ENCODE measurements at places on chromosomes 3 and 15.

GRCh38 chr3:103047640-103048039 lies 612.8 kb downstream of the ZPLD1 start:
- no peak for DNase-seq

- DNase-seq, result no peak
Measured at GRCh38 chr3:196531418-196531817, 16.3 kb upstream of the SMCO1 start.

- no peak for DNase-seq
Measured at GRCh38 chr3:144351773-144352365, 380.2 kb downstream of the DIPK2A start.

GRCh38 chr3:120765830-120766493 lies 23.4 kb downstream of the GTF2E1 start:
- no peak for DNase-seq

DNA sequence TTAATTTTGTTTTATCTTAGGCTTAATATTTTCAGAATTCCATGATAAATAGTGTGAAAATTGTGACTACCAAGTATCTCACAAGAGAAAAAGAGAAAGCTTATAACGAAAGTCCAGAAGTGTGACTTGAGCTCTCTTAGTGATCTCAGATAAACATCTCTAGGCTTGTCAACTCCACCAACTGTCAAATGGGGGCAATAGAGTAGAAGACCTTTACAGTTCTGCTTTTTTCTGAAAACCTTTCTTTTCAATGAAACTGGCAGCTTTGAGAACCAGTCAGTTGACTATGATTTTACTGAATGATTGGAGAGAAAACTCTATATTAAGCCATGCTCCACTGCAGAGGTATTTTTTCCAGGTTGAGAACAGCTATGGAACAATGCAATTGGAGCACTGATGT lies 119.2 kb upstream of the TP63 start:
- no peak for DNase-seq

DNA sequence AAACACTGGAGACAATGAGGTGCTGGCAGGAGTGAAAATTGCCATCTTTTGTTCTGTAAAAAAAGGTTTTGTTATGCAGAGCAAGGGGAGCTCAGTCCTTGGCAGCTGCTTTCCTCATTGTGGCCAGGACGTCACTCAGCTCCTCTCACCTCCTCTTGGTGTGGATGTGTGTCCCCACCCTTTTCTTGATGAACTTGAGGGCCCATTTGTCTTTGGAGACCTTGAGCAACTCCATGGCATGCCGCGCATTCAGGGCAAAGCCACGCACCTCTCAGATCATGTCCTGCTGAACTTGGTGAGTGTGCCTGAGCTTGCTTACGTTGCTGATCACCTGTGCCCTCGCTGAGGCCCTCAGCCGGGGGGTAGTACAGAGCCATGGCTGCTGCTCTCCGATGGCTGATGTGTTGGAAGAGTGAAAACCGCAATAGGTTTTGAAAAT lies 24.5 kb upstream of the BDH1 start:
- DNase-seq, result no peak

- no peak for DNase-seq
Measured at GRCh38 chr3:15066467-15066866, 1.4 kb upstream of the MRPS25 start.

DNA sequence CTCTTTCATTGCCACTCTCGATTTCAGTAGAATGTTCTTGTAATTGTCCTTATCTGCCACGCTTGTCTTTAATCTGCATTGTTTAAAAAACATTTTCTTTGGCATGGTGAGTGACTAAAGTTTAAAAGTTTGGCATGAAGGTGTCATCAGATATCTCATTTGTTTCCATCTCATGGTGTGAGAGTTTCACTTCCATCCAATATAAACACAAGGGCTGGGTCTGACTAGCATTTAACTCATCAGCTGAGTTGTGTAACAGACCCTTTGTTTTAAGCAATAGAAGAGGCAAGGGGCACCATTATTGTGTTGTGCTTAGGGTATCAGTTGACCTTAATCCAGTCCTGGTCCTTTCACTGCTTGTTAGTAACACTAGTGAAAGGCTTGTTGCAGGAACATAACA lies 49.9 kb upstream of the IL12A start:
- no peak for DNase-seq

DNA sequence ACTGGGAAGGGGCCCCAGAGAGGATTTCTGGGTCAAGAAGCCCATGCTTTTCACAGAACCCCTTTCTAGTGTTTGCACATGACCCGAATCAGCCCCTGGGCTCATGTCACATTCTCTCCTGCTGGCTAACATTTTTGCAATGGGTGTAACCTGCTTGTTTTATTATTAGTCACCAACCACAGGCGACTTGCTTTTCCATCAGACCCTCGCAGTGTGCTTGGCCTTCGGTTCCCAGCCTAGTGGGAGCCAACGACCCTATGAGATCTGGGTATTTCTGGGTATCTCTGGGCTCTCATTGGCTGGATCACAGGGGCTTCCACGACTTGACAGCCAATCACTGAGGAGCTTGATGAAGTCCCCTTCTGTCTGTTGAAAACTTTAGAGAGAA lies 11.0 kb upstream of the FBLN2 start:
- DNase-seq, result no peak

GRCh38 chr3:129399895-129400357 lies 28.5 kb downstream of the EFCAB12 start:
- no peak for DNase-seq

DNA sequence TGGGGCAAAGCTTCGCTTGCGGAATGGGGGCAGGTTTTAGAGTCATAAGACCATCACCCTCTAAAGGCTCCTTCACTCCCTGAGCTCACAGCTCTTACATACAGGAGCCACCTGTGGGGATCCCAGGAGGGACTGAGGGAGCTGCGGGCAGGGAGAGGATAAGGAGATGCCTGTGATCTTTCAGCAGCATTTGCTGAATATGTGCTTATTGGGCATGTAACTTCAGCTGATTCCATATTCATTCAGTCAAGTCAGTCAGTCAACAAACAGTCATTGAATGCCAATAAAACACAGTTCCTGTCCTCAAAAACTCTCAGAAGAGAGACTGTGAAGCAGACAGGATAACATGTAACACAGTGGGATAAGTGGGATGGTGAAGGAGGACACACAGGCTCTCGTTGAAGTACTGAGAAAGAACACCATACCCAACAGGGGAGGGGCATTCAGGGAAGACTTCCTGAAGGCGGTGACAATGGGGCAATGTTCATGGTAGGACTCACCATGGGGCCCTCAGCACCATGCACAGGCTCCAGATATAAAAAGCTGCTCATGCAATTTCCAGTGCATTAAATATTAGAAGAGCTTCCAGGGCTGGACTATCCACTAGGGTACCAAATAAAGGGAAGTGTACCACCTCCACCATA lies 240.9 kb downstream of the UACA start:
- no peak for DNase-seq

- no peak for DNase-seq
Measured at GRCh38 chr15:85276508-85276907, 103.9 kb upstream of the AKAP13 start.

- no peak for DNase-seq
Measured at GRCh38 chr3:189311521-189311920, 139.8 kb downstream of the TPRG1 start.

GRCh38 chr15:74831813-74832495 lies 5.5 kb downstream of the CPLX3 start:
- DNase-seq, result no peak

DNA sequence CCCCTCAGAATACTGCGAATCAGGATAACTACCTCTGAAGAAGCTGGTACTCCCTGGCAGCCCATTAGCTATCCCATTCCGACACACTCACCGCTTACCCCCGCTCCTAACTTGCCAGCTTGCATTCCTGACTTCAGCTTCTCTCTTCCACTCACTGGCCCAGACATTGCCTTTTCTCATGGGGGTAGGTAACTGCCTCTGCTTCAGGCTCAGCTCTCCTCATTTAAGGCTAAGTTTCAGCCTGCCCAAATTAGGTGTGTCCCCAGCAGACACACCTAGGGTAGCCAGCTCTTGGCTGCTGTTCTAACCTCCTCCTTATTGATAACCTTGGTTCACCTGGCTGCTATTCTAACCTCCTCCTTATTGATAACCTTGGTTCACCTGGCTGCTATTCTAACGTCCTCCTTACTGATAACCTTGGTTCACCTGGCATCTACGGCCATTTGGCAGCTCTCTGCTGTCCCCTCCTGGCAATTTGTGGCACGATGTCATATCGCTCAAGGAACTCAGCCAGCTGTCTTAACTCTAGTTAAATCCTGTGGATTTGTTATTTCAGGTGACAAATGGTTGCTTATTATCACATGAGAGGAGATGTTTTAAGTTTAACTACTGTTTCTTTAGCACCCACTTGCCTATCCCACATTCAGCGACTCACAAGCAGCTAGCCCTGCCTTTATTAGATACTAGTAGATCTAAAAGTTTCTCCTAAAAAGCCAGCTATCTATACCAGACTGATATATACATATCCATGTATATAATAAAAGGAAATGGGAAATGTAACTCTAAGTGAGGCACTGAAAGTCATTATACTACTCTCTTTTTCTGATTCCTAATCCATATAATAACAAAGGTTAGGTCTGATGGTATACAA lies 106.5 kb upstream of the ACP3 start:
- DNase-seq, result no peak

DNA sequence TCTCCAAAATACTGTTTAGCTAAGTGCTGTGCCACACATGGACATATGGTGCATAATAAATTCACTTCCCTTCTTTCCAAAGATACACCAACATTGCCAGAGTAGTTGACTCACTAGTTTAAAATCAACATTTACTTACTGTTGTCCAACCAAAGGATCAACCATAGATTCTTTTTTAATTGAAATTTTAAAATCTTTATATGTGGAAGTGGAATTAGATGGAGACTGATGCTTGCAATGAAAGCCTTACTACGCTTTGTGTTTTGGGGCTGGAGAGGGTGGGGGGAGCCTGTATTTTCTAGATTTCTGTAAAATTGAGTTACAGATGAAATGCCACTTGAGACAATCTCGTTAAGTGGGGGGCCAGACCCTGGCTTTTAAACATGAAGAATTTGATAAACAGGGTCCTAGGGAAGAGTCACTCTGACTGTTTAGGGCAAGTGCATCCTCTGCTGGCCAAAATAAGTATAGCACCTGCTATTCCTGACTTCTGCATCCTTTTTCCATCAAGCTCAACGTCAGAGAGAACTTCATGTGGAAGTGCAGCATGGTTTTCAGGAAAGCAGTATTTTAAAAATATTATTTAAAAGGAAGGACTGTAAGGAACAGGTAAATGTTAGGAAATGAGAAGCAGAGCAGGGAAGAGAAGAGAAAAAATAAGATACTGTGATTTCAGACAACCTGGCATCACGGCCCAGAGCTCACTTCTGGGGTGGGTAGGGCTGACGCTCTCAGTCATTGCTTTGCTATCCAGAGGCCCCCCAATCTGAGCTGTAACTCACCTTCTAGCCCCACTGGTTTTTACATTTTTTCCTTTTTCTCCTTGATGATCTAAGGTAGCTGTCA lies 76.7 kb downstream of the BOC start:
- peak; percentile 30 for DNase-seq

DNA sequence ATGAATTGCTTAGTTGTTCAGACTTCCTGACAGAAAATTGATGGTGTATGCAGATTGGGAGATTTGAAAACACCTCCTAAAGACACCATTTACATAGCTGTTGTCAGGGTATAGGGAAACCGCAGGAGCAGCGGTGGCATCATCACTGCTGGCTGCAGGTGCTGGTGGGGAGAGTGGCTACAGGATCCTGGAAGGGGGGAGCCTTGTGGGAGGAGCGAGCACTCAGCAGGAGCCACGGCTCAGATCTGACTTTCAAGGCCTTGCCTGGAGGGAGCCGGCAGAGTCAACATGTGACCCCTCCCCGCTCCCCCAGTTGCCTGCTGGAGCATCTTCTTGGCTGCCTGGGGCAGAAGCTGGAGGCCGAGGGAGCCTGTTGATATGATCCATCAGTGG lies 26.1 kb downstream of the EDEM1 start:
- DNase-seq, result no peak

- DNase-seq, result no peak
Measured at GRCh38 chr15:55204464-55204863, 7.7 kb upstream of the RSL24D1 start.

DNA sequence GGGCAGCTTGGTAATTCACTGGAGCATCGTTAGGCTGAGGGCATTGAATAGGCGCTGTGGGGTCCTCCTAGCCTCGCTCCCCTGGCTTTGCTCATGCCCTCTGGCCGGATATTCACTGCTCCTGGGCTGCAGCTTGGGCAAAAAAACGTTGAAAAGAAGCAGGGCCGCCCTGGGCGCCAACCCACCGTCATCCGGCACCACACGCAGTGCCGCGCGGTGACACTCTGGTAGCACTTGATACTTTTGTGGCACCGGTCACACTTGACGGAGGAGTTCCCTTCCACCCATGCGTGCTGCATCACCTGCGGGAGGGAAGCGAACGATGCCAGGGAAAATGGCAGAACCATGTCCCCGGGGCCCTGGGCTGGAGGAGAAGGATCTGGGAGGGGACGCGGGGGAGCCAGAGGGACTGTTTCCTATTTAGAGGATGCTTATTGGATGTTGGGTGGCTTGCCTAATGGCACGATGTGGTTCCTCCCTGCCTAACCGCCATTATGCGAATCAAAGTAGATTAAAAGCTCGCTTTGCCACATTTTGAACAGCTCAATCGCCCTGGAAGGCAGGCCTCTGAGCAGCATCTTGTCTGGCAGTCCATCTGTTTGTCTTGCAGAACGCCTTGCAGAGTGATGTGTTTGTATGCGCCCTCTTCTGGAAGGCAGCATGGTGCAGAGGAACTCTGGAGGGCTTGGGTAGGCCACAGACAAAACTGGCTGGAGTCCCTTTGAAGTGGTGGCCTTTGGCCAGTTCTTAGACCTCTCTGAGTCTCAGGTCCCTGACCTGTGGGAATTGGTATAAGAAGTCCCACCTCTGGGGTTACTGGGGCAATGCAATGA lies 93.2 kb downstream of the DGKG start:
- DNase-seq, result no peak

DNA sequence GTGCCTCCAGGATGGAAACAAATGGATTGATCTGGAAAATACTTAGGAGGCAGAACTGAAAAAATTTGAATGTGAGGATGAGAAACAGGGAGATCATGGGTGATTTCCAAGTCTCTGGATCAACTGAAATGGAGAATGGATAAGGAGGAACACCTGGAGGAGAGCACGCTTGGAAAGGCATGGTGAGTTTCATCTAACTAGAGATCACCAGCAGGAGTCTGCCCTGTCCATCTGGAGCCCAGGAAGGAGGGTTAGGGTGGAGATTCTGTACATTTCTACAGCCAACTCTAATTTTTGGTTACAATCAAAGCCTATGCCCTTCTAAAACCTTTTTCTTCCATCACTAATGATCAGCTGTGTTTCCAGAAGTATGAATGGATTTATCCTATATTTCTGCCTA lies 995.9 kb upstream of the CFAP20DC start:
- no peak for DNase-seq

- DNase-seq, result no peak
Measured at GRCh38 chr3:80733522-80734176, 965.9 kb upstream of the ROBO1 start.

- DNase-seq, result no peak
Measured at GRCh38 chr15:67267440-67267839, 12.9 kb downstream of the IQCH start.

- no peak for DNase-seq
Measured at GRCh38 chr15:76928201-76928600, 3.3 kb upstream of the RCN2 start.

- no peak for DNase-seq
Measured at GRCh38 chr3:127694467-127695215, 21.9 kb downstream of the ABTB1 start.

- no peak for DNase-seq
Measured at GRCh38 chr3:194561306-194561974, 71.8 kb downstream of the TMEM44 start.
